ENCODE measurements at places on chromosomes 11 and 22.

- DNase-seq: no peak
Measured at GRCh38 chr11:17986007-17986710, 26.7 kb downstream of the SERGEF start.

- no peak for DNase-seq
Measured at GRCh38 chr22:25437414-25438160, 126.9 kb upstream of the GRK3 start.

- no peak for DNase-seq
Measured at GRCh38 chr11:61273178-61274078, 21.7 kb downstream of the VWCE start.

- DNase-seq: peak; percentile 52
Measured at GRCh38 chr22:32660292-32660691, 141.2 kb upstream of the TIMP3 start.

DNA sequence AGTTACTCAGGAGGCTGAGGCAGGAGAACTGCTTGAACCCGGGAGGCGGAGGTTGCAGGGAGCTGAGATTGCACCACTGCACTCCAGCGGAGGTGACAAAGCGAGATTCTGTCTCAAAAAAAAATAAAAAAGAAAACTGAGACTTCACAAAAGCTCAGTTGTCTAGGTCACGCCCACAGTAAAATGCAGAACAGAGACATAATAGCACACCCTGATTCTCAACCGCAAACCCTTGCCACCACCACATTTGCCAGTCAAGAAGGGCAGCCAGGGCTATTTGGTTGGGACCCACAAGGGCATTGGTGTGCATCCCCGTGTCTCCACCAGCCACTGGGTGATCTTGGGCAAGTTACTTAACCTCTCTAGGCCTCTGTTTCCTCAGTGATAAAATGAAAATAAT is 25.4 kb downstream of the CREB3L1 start:
- DNase-seq: no peak

DNA sequence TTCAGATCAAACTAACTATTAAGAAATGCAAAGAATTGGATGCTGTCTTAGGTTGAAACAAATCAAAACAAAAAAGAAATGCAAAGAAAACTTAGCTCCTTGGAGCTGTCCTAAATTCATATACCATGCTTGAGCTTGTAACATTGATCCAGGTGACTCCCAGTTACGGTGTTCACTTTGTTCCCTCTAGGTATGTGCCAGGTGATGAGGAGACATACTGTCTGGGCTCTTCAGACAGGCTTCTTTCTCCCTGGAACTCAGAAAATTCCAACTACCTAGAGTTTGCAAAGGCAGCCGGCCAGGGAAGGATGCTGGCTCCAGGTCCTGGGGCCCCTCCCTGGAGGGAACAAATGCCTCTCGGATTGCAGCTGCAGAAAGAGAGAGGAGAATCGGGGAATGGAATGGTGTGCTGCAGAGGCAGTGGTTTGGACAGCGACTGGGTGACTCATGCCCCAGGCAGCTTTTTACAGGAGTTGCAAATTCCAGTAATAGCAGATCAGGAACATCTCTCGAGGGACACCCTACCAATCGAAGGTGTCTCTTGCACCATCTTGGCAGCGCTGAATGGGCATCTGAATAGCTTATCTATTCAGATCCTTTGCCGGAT is 12.3 kb upstream of the ASPHD2 start:
- DNase-seq: no peak

DNA sequence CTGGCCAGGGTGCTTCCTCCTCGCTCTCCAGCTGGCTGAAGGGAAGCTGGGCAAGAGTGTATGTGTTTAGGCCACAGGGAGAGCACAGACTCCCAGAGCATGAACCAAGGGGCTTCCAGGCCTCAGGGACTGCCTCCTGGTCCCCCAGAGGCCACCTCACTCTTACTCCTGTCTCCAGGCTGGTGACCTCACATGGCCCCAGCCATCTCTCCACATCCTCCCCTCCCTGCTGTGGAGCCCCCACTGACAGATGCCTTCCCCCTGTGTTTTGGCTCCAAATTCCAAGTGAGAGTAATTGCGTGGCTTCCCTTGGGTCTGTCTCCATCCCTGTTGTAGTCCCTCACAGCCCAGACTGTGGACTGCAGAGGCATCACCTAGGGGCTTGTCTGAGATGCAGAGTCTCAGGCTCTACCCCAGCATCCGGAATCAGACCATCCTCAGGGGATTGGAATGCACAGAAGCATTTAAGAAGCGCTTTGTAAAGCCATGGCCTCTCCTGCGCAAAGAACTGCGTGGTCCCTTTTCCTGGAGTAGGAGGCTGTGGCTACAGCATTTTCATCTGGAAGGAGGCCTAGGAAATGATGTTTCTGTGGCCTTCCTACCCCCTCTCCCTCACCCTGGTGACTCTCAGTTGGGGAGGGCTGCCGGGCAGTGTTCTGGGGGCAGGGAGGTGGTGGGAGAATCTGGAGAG is 91.1 kb downstream of the ATXN10 start:
- no peak for DNase-seq

- DNase-seq: no peak
Measured at GRCh38 chr11:111173221-111173620, 72.3 kb upstream of the POU2AF2 start.

DNA sequence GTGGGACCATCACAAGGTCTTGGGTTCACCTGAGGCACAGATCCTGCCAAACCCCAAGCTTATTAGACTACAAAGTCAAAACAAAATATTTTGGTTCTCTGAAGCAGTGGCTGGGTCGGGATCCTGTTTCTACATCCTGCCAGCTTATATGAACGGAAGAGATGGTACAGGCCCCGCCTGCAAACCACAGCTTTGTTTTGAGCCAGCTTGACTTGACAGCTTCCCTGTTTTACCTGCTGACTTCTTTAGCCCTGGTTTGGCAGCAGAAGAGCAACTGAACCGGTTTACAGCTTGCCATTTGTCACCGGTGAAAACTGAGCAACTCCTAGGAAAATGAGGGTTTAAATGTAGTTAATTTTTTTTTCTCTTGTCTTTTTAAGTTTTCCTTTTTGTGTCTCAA is 11.4 kb downstream of the PACS1 start:
- DNase-seq: peak; percentile 80

- no peak for DNase-seq
Measured at GRCh38 chr22:44393066-44393465, 80.3 kb upstream of the SHISAL1 start.

GRCh38 chr11:123707606-123708205 is 33.8 kb downstream of the ZNF202 start:
- peak; percentile 67 for DNase-seq

- DNase-seq: no peak
Measured at GRCh38 chr11:46072172-46072964, 48.9 kb downstream of the PHF21A start.

DNA sequence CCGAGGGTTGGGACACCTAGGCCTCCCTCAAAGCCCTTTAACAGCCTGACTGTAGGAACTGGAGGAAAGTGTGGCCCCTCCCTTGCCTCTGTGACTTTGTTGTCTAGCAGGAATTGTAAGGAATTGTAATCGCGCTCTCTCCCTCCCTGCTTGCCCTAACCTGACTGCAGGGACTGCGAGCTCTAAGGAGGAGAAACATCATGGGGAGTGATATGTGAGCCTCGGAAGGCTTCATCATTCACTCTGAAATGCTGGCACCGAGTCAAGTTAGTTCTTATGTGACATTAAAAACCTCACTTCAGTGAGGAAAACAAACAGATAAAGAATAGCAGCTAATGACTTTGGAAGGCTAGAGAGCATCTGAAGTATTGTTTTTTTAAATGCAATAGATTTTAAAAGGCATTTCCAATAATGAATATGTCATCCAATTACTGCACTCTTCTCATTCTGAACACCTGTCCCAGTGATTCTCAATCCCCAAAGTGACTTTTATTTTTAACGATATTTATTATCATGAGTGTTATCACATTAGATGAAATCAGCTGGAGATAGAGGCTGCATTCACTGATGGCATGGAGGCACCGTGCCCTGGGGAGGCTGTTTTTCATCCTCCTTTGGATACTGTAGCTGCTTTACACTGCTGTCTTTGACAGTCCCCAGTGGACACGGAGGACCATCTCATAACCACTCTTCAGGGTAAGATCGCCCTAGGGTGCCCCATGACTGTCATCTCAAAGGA is 58.5 kb upstream of the NTM start:
- DNase-seq: no peak

GRCh38 chr22:20803696-20804324 is 29.9 kb downstream of the SERPIND1 start:
- DNase-seq: peak; percentile 1
